Activated CD4-positive, CD25-positive, alpha-beta regulatory T cell treated with anti-CD3 and anti-CD28 coated beads, Interleukin-2, amount 50 U/mL, for 16 hours (primary cell): ENCODE measurements at places on chromosomes 16 and 17.

DNA sequence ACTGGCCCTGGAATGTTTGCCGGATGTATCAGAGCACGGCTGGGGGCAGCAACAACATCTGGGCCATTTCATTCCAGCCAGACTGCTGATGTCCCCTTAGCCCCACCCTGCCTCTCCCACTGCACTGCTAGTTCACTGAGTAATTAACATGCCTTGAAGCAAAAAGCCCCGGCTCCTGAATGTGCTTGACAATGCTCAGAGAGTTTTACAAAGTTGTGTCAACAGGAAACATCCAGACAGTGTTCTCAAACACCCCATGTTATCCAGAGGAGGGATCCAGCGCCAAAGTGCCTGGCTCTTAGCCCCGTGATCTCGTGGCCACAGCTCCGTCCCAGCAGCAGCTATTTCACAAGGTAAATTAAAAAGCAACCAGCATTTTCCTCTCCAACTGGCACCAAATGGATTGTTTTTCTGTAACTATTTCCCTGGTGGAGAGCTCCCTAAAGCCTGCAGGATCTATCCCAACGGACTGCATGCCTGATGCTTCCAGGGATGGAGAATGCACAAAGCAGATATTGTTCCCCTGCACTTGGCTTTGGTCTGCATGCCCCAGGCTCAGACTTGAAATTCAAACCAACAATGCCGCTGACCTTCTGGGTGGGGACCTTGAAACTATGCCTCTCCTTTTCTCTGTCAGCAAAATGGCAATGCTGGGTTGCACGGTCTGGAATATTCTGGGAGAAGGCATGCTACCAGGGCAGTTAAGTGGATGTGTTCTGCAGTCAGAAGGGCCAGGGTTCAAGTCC lies 115.6 kb upstream of the CDH5 start:
- DNase-seq: no peak

- DNase-seq: no peak
Measured at GRCh38 chr16:2532494-2533141, 1.4 kb upstream of the CEMP1 start.

GRCh38 chr16:10828851-10829366 lies 10.3 kb upstream of the TVP23A start:
- DNase-seq: no peak

- no peak for DNase-seq
Measured at GRCh38 chr16:72840631-72841381, 207.1 kb downstream of the ZFHX3 start.

GRCh38 chr17:79572136-79572925 lies 38.5 kb downstream of the RBFOX3 start:
- no peak for DNase-seq

GRCh38 chr17:1377334-1377733 lies 22.7 kb downstream of the YWHAE start:
- no peak for DNase-seq

DNA sequence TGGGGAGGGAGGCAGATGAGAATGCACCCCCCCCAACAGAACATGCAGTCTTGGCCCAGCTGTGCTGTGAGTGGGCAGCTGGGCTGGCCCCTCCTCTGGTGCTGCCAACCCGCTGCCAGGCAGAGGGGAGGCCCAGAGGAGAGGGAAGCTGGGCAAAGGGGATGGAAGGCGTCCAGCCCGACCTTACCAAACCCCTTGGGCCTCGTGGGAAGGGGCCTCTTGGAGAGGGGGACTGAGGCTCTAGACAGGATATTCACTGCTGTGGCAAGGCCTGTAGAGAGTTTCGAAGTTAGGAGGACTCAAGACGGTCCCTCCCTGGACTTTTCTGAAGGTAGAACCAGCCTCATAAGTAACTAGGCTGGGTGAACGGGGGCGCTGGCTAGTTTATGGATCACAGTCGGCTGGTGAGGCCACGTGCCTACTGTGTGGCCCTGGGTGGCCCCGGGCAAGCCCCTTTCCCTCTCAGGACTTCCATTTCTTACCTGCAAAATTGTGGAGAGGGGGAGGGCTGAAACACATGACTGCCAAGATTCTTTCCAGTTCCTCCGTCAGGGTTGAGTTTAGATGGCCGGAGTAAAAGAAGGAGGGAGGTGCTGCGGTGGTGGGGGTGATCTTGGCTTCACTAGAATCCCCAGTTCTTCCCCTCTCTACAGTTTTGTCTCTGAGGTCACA lies 857 bp upstream of the STAT5A start:
- DNase-seq: no peak

DNA sequence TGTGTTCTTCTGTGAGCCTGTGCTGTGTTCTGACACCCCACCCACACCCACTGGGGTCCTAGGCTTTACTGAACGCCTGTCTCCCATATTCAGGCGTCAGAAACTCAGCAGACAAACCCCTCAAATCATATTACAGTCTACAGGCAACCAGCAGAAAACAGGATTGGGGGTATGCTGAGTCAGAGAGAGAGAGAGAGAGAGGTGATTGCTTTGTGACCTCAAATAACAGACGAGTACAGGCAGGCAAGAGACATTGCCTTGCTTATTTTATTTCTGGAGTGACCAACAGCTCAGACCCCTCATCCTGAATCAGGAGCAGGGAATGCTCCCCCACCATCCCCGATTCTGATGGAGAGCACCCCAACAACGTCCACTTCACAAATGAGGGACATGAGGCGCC lies 473.9 kb downstream of the PMP22 start:
- no peak for DNase-seq
